ENCODE measurements at places on chromosomes 3 and 15.
A peak's percentile ranks its signal among the peaks of the same experiment; 100 is the strongest.

- no peak for DNase-seq
Observed at GRCh38 chr15:43246261-43246774, 20.4 kb downstream of the TGM5 start.

DNA sequence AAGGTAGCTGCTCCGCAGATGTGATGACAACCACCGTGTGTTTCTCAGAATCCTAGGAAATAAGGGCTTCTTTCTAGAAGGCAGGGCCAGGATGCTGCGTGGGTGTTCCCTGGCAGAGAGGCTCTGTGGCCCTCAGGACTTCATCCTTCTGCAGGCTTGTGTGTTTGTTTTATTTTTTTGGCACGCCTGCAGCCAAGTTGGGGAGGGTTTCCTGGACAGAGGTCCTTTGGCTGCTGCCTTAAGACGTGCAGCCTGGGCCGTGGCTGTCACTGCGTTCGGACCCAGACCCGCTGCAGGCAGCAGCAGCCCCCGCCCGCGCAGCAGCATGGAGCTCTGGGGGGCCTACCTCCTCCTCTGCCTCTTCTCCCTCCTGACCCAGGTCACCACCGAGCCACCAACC is at the start of gene CLEC3B:
Gene CLEC3B, plus strand, starts transcription at position 266 of the 400 bp plus-strand sequence. Its CDS starts 60 bp downstream, at position 326.
- DNase-seq = no peak

GRCh38 chr3:176490357-176490756 is 706.9 kb downstream of the TBL1XR1 start:
- DNase-seq = no peak

DNA sequence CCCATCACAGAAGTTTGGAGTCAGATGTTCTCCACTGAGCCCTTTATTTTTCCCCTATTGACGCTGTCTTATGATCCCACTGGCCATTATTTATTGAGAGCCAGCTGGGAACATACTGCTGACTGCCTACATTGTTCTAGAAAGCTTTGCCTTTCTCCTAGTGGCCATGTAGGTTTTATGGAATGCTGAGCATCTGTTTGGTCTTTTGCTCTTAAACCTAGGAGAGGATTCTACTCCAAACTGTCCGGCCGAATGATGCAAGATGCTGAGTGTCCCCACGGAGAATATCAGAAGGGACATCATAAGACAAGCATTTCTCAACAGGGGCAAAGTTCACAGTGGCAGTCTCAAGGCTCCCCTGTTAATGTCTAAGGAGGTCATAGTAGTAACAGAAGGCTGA is 171.4 kb downstream of the ARRDC4 start:
- DNase-seq = no peak

- DNase-seq = no peak
Observed at GRCh38 chr15:39406485-39406884, 174.4 kb upstream of the THBS1 start.

DNA sequence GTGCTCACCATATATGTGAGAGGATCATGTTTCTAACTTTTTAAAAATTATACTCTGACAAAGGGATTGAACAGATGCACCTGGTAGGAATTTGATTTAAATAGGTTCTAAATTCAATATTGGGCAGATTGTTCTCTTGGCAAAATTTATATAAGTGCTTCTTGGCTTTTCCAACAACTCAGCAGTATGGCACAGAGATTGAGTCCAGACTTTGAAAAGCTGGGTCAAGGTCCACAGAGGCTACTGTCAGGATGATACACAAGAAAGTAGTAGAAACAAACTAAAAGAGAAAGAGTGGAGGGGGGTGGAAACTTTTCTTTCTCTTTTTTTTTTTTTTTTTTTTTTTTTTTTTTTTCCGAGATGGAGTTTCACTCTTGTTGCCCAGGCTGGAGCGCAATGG is 203.2 kb upstream of the ADAMTS9 start:
- no peak for DNase-seq

- peak; percentile 45 for DNase-seq
Observed at GRCh38 chr15:35078221-35078915, 6.7 kb downstream of the NANOGP8 start.

DNA sequence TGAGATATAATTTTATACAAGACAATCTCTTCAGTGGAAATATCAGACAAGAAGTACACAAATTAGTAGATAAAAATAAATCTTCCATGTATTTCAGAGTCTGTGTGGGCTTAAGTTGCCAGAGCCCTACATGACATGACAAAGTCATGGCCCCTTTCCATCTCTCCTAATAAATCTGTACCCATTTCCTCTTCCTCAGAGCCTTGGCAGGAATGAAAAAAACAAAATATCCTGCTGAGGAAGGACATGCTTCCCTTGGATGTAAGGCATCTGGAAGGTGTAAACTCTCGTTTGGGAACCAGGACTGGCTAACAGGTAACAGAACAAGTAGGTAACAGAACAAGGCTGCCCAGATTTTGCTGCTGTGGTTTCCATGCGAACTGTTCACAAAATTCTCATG is 148.1 kb downstream of the SNRK start:
- DNase-seq = no peak

DNA sequence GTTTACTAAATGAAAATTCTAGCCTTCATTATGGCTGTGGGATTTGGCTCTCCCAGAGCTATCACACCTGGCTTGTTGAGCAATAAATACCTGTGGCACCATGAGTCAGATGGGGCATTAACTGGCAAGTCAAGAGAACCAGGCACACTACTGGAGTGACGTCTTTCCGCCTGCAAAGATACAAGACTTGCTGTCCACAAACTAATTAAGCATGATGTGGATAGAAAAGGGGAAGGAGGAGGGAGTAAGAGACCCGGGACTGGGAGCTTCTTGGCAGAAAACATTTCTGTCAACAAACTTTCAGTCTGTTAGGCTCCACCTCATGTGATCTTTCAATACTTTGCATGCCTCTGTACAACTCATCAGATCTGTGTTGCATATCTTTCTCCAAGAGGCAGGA is 56.5 kb downstream of the CLDN1 start:
- no peak for DNase-seq

- DNase-seq = no peak
Observed at GRCh38 chr3:131714585-131715220, 211.9 kb upstream of the MRPL3 start.

DNA sequence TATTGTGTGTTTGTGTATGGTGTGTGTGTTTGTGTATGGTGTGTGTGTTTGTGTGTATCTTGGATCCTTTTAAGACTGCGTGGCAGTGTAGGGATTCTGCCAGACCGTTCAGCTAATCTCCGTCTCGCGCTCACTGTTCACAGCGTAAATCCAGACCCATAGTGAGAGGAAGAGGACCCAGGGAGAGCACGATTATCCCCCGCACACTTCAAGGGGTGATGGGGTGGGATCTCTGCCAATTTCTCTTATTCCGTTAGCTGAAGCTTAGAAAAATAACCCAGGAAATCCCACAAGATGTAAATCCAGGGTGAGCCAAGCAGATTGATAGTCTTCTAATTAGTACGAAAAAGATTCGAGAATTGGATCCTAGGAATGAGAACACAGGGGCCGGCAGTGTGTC is 381.2 kb downstream of the GABRG3 start:
- no peak for DNase-seq

DNA sequence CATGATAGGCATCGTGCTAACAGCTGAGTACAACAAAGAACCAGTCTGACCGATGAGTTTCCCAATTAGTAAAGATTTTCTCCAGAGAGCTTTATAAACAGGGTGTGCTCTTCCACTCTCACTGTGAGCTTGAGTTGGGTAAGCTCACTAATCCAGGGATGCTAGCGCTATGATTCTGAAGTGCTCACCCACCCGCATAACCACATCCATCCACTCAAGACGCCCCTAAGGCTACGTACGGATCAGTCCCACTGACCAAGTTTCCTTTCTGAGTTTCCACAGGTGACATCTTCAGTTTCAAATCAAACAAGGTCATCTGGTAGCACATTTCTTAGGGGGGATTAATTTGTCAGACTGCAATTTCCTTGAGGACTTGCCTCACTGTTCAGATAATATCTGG is 141.1 kb upstream of the ABI3BP start:
- no peak for DNase-seq

DNA sequence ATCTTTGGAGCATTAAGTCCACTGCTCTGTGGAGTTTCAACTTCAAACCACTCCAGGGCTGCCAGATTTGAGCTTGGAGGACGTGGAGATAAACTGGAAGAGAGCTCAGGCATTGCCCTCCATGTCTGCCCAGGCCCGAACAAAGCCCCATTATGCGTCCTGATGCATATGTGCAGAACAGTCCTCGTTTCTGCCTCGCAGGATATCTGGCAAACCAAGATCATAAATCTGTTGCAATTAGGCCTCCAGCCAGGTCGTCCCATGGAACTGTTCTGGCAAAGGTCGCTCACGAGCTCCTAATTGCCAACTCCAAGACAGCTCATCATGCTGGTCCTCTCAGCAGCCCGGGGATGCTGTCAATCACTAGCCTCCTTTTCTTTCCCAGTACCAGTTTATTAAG is 91.2 kb downstream of the SEMA5B start:
- DNase-seq = no peak

- no peak for DNase-seq
Observed at GRCh38 chr15:81372575-81372974, 1.4 kb downstream of the TMC3 start.

- no peak for DNase-seq
Observed at GRCh38 chr15:48333540-48333939, 2.3 kb downstream of the DUT start.

DNA sequence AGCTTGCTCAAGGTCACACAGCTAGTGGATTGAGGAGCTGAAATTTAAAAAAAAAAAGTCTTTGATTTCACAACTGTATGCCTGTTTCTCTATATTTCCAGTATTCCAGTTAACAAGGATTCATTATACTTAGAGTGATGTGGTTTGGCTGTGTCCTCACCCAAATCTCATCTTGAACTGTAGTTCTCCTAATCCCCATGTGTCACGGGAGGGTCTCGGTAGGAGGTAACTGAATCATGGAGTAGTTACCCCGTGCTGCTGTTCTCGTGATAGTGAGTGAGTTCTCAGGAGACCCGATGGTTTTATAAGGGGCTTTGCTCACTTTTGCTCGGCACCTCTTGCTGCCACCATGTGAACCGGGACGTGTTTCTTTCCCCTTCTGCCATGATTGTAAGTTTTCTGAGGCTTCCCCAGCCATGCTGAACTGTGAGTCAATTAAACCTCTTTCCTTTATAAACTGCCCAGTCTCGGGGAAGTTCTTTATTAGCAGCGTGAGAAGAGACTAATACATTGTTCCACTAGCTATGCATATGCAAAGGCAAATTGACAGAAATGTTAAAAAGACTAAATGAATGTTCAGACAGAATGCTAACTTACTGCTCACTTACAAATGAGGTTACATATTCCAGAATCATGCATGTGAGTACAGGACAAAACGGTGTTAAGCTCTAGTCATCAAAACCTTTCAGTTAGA is 1101.9 kb downstream of the ROBO1 start:
- no peak for DNase-seq

DNA sequence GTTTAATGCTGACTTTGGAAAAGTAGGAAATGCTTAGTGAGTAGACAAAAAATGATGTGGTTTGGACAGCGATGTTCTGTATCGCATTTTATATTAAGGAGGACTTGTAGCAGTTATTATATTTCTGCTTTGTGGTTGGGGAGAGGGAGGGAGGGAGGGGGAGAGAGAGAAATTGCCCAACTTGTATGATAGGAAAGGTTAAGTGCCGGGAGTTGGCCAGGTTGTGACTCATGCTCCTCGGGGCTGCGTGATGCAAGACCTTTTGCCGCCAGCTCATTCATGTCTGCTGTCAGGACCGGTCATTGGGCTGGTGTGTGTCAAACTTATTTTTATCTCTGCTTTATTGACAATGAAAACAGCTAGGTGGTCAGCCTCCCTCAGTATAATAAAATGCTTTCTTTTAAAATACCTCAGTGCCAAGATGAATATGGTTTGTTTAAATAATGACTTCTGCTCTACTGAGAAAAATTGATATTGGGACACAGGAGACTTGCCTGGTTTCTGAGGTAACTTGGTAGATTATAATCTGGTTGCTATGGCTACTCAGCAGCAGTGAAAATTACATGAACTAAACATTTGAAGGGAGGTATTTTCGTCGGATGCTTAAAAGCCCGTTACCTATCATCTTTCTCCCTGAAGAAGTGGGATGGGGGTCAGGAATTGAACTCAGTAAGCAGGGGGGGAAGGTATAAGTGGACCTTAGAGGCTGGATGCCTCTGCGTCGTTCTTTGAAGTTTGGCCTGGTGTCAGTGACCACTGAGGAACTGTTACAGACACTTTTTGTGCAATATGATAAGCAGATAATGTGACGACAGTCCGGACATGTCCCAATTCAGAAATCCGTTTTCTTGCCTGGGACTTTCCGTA is 90.7 kb downstream of the FNDC3B start:
- peak; percentile 72 for DNase-seq

- no peak for DNase-seq
Observed at GRCh38 chr3:61725851-61726333, 164.5 kb downstream of the PTPRG start.

DNA sequence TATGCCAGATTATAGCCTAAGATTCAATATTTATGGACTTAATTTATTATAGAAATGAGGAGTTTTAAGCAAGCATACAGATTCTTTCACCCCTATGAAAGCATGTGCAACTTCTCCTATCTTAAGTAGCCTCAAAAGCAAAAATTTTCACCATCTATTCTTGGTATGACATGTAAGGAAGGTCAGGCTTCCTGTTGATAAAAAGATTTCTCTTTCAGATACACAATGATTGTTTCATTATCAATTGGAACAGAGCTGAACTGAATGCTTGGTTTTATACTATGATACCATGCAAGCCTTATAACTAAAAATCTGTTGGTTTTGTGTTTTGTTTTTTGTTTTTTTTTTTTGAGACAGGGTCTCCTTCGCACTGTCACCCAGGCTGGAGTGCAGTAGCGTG is 3.9 kb downstream of the GRK7 start:
- DNase-seq = no peak

DNA sequence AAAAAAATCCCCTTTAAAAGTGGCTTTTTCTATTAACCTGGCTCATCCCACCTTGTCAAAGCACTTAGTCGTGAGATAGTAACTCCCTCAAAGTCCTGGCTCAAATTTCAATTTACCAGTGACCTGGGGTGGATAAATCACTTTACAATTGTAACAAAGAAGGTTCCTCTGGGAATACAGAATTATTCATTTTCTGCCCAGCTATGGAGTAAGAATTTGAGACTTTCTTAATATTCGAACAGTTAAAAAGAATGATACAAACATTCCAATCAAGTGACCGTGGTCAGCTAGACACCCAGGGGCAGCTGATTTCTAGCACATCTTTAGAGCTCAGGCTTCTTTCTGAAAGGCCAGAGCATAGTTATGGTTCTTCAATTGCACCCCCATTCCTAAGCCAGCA is 291.0 kb upstream of the TGFBR2 start:
- DNase-seq = no peak

DNA sequence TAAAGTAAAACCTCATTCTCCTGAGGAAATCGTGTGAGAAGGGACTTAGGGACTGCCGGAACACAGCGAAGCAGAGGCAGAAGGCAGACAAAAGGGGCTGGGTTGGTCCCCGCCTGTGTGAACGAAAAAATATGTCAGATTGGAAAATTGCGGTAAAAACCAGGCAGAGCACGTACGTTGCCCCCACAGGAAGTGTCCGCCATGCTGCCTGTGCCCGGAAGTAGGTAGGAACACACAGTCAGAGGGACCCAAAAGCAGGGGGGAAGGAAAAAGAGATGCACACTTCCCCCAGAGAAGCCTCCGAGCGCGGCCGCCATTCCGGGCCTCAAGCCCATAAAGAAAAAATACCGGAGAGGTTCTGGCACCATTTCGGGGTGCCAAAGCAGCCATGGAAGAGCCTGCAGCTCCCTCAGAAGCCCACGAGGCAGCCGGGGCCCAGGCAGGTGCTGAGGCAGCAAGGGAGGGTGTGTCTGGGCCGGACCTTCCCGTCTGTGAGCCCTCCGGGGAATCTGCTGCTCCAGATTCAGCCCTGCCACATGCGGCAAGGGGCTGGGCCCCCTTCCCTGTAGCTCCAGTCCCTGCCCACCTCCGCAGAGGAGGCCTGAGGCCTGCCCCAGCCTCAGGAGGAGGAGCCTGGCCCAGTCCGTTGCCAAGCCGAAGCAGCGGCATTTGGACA is at the start of gene MKRN3:
Gene MKRN3, plus strand, starts transcription at position 280 of the 676 bp plus-strand sequence. Its CDS starts 109 bp downstream, at position 389.
- DNase-seq = peak; percentile 43

Measured in CD4-positive, alpha-beta T cell treated with Interleukin-10 for 1 hour (primary cell).